ENCODE measurements at places on chromosomes 6 and 20.

DNA sequence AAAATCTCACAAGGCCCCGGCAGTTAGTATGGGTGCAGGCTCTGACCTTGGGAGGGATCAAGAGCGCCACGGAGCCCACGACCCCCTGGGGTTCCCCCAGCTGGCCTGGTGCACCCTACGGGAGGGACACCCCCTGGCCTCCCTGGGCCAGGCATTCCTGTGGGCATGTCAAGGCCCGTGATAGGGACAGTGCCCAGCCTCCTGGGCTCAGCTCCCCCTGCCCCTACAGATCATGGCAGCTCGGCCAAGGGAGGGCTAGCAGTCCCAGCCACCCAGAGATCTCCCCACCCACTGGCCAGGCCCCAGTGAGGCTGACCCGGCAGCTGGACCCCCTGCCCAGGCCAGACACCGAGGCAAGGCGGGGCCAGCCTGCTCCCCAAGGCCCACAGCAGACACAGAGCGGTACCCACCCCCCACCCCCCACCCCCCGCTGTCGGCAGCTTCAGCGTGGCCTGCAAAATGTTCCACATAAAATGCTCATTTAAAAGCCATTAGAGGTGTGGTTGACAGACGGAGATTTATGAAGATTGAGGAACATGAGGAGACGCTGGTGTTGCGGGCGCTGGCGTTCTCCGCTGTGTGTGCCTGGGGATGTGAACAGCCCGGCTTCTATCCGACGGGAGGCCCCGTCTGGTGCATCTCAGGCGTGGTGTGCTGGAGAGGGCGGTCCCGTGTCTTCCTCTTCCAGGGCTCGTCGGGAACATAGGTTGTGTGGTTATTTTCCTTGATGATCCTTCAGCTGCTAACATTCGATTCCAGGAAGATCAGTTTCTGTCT is 188.5 kb downstream of the TAF4 start:
- no peak for DNase-seq

GRCh38 chr6:6331946-6332601 is 11.6 kb upstream of the F13A1 start:
- DNase-seq = peak; percentile 95

GRCh38 chr20:63292292-63292701 is 689 bp upstream of the COL20A1 start:
- no peak for DNase-seq

DNA sequence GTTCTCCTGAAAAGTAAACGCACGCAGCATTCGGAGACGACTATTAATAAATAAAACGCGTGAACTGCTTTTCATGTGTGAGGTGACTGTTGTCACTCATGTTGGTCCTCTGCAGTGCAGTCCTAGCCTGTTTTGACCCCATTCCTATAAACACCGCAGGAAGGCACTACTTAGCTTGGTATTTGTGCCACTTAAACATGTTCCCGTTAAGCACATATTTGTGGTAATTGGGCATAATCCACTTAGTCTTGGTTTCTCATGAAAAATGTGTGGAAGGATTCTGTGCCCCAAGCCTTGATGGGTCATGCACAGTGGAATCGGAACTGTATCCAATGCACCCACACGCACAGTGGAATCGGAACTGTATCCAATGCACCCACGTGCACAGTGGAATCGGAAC is 313.9 kb downstream of the THBS2 start:
- no peak for DNase-seq

GRCh38 chr6:135094403-135094821 is 39.8 kb upstream of the HBS1L start:
- no peak for DNase-seq

DNA sequence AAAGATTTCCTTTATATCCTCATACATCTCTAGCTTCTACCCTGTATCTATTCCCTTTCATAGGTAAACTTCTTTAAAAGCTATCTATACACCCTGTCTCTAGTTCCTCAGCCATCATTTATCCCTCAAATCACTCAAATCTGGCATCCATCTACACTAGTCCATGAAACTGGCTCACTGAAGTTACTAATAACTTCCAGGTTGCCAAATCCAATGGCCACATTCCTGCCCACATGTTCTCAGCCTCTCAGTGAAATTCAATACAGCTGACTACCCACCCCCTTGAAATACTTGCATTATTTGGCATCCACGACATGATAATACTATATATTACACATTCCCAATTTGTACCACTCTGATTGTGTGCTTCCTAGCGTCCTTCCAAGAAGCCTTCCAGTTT is 8.7 kb downstream of the REPS1 start:
- no peak for DNase-seq

DNA sequence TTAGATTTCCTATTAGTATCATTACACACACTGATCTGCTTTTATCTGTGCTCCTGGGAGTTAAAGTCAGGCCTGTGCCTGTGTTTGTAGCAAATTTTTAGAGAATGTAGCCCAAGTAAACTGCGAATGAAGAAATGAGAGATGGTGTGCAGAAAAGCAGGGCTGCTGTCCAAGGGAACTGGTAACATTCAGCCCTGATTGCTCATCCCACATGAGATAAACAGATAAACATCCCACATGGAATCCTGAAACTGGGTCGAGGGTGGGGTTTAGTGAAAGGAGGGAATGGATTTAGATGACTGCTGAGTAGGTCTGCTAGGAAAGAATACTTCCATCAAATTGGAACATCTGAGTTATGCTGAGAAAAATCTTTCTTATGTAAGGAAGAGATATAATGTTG is 69.1 kb downstream of the GRIK2 start:
- DNase-seq = no peak

GRCh38 chr6:105014448-105014847 is 57.5 kb downstream of the LIN28B start:
- no peak for DNase-seq

DNA sequence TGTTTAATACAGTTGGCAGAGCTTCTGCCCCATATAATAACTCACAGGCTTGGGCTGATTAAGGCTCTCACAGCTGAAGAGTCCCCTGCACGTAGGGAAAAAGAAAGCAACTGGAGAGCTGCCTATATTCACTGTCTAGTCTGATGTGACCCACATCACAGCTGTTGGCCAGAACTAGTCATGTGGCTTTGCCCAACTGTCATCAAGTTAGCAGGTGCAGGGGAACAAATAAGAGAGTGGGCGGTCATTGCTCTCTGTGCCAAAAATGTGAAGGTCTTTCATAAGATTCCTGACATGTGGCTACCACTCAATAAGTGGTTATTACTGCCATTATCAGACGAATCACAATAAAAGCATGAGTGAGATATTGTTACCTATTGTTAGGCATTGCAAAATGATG is 665.2 kb downstream of the DOK5 start:
- no peak for DNase-seq

DNA sequence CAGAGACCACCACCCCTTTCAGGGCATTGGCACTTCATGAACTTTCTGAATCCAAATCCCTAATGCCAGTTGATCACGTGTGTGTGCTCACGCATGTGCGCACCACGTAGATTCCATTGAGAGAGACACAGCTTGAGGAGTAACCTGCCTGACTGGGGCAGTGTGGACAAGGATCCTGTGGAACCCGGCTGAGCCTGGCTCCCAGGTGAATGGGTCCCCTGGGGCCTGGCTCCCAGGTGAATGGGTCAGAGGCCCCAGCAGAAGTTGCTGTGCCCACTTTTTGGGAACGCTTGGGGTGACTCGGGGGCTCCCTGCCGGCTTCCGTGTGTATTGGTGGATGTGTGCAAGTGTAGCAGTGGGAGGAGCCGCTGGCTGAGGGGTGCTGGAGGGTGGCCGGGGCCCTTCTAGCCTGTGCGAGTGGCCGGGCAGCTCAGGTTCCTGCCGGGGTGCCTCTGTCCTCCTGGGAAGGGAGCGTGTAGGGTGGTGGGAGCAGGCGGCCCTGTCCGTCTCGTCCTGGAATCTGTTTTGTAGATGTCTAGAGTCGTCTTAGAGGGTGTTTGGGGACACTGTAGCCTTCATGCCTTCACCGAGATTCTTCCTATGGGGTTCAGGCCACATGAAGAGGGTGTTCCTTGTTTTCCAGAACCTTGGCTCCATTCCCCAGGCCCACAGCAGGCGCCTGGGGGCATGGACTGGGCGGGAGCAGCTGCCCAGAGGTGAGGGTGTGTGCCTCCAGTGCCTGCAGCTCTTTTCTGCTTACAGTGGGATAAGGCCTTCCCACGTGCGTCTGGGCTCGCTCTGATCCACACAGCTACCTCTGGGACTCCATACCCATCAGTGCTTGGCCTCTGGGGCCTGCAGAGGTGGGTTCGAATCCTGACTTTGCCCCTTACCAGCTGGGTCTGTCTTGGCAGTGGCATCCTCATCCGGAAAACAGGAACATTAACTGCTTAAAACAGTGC is 3.2 kb downstream of the RBM38 start:
- no peak for DNase-seq

GRCh38 chr20:17613328-17614175 is 43.7 kb downstream of the DSTN start:
- no peak for DNase-seq

- DNase-seq = no peak
Observed at GRCh38 chr6:46816626-46817025, 23.4 kb downstream of the MEP1A start.

- no peak for DNase-seq
Observed at GRCh38 chr6:105250533-105250932, 70.7 kb upstream of the POPDC3 start.

- no peak for DNase-seq
Observed at GRCh38 chr20:61346996-61347395, 94.9 kb downstream of the CDH4 start.

GRCh38 chr20:34874094-34874654 is 1.5 kb upstream of the GGT7 start:
- DNase-seq = peak; percentile 50

DNA sequence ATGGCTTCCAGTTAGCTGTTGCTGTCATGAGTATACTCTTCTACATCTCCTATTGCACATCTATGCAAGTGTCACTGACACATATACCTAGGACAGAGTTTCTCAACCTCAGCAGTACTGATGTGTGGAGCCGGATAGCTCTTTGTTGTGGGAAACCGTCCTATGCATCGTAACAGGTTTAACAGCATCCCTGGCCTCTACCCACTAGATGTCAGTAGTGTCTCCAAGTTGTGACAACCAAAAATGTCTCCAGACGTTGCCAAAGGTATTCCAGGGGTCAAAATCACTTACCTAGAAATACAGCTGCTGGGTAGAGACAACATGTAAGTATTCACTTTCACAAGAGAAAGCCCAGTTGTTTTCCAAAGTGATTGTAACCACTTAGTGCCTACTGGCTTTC is 637.6 kb downstream of the RNF144B start:
- no peak for DNase-seq

DNA sequence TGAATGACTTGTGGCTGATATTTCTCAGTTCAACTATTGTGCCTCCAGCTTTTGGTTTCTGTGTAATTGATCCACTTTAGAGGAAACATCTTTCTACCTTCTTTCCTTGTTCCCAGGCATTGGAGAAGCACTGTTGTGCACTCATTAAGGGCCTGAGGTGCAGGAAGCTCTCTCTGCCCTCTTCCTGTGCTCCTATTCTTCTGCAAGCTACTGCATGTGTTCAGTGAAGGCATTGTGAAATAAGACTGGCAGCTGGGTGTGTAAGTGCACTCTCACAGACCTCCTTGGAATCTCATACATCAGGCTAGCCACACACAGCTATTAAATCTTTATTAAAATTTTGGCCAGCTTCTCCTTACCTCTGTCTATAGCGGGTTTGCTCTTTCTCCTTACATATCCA is 177.8 kb downstream of the OGFRL1 start:
- no peak for DNase-seq

DNA sequence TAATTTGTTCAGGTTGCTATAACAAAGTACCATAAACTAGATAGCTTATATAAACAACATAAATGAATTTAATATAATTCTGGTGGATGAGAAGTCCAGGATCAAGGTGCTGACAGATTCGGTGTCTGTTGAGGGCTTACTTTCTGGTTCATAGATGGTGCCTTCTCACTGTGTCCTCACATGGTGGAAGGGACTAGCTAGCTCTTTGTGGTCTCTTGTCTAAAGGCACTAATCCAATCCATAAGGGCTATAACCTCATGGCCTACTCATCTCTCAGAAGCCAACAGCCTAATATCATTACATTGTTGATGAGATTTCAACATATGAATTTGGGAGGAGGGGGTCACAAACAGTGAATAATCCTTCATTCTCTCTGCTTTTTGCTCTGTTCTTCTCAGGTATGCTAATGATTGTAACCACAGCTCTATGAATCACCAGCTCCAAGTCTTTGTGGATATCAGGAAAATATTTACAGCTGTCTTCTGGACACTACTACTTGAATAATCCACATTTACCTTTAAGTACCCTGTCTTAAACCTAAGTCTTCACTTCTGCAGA is 122.3 kb downstream of the NKAIN2 start:
- no peak for DNase-seq

- no peak for DNase-seq
Observed at GRCh38 chr20:33803921-33804337, 7.2 kb upstream of the CHMP4B start.

- DNase-seq = no peak
Observed at GRCh38 chr6:20175810-20176410, 36.4 kb downstream of the MBOAT1 start.

- no peak for DNase-seq
Observed at GRCh38 chr6:167208819-167209576, 51.2 kb upstream of the GPR31 start.

GRCh38 chr6:124977067-124977908 is 15.1 kb downstream of the RNF217 start:
- no peak for DNase-seq

DNA sequence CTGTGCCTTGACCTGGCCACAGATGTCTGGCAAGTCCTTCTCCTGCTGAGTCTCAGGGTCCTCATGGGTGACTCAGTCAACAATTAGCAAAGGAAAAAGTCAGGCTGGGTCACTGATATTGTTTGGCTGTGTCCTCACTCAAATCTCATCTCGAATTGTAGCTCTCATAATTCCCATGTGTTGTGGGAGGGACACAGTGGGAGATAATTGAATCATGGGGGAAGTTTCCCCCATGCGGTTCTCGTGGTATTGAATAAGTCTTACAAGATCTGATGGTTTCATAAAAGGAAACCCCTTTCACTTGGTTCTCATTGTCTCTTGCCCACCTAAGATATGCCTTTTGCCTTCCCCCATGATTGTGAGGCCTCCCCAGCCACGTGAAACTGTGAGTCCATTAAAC is 45.7 kb downstream of the PREX1 start:
- DNase-seq = no peak

DNA sequence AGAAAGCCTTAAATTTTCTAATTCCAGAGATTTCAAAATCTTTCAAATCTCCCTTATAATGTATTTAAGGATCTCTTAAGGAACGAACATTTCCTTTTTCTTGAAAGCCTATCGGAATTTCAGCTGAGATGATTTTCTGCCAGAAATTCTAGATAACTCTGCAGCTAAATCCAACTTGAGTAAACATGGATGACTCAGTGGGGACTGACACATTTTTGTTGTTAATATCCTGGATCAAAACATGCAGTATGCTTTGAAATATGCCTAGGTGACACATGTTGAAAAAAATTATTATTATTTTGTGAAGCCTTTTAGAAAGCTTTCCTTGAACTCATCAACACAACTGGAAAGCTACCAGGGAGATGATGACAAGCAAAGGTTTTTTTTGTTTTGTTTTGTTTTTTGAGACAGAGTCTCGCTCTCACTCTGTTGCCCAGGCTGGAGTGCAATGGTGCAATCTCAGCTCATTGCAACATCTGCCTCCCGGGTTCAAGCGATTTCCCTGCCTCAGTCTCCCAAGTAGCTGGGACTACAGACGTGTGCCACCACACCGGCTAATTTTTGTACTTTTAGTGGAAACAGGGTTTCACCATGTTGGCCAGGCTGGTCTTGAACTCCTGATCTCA is 140.1 kb upstream of the SNX9 start:
- no peak for DNase-seq
